ENCODE measurements at places on chromosomes 16 and 17. TPM values are rescaled to one million over a fixed set of nuclear protein-coding genes. Genes with fewer than 3 reads are reported as not detected.

GRCh38 chr17:33647956-33648355, 354.9 kb upstream of the ASIC2 start:
- no peak overlapping the region for H3K27ac ChIP-seq
- H3K27me3 ChIP-seq = no peaks in the 10 kb centered on the region
- H3K36me3 ChIP-seq = no peaks in the 10 kb centered on the region
- no peaks in the 10 kb centered on the region for H3K4me1 ChIP-seq
- DNase-seq = no peak

GRCh38 chr16:86380030-86380429, 130.3 kb upstream of the FOXF1 start:
- H3K27me3 ChIP-seq = no peaks in the 10 kb centered on the region
- H3K4me1 ChIP-seq = no peaks in the 10 kb centered on the region
- H3K36me3 ChIP-seq = no peaks in the 10 kb centered on the region
- H3K27ac ChIP-seq = no peak overlapping the region
- no peak for DNase-seq

GRCh38 chr17:67417507-67417906, 40.4 kb downstream of the PITPNC1 start:
- no peak overlapping the region for H3K4me3 ChIP-seq
- H3K27ac ChIP-seq = no peak overlapping the region
- no peaks in the 10 kb centered on the region for H3K36me3 ChIP-seq
- no peaks in the 10 kb centered on the region for H3K4me1 ChIP-seq

- H3K4me3 ChIP-seq = no peak overlapping the region
- no peaks in the 10 kb centered on the region for H3K36me3 ChIP-seq
- H3K4me1 ChIP-seq = peaks cover 13% of the 10 kb centered on the region
- no peak for DNase-seq
These were observed 11.6 kb downstream of the CLTC start for GRCh38 chr17:59631276-59631675.

DNA sequence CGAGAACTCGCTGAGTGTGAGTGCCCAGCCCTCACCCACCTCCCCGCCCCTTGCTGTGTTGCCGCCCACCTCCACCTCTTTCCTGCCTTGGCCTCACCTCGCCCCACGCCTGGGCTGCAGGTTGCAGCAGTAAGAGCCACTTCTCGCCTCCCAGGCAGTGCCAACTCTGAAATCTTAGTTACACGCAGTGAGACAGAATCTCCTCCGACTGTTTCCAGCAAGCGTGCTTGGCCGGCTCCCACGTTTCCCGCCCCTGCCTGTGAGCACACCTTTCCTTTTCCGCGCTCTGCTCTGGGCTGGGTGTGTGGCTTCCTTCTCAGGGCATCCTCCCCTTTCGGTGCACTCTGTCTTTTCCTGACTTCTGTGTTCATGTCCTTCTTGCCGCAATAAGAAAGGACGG, 5.7 kb downstream of the ENGASE start:
- no peaks in the 10 kb centered on the region for H3K27me3 ChIP-seq
- no peak overlapping the region for H3K4me3 ChIP-seq
- no peaks in the 10 kb centered on the region for H3K4me1 ChIP-seq
- peak; percentile 48 for DNase-seq
- H3K36me3 ChIP-seq = peaks cover 5% of the 10 kb centered on the region

DNA sequence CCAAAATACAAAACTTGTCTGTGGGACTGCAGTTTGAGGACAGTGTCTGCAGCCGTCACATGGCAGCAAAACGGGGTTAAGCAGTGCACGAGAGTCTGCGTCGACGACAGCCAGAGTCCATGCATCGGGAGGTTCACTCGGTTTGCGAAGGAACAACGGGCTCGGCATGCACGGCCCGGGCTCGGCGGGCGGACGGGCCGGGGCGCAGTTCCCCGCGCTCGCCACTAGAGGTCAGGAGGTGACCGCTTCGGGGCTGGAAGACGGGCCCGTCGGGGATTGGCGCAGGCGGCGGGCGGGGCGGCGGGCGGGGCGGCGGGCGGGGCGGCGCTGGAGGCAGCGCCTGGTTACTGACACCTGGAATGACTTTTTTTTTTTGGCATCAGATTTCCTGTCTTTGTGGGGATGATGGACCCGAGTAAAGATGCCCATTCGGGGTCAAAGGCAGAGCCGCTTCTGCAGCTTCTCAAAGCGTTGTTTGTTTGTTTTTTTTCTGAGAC, 6.5 kb downstream of the SCGB1C2 start:
- H3K27me3 ChIP-seq = no peaks in the 10 kb centered on the region
- no peak overlapping the region for H3K27ac ChIP-seq

DNA sequence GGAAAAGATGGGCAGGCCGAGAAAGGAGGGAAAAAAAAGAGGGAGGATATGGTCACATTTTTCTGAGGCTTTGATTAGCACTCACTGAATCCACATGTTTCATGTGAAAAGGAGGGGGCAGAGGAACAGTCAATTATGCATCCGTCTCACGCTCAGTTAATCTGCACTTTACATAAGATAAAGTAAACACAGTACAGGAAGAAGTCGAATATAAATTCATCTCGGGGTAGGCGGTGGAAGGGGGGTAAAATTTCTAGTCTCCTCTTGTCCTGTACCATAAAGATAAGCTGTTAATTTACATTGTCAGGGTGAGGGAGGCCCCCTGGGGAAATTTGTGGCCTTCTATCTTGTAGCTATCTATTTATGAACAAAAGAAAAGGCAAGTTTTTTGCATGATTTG, 73.1 kb upstream of the CES5A start:
- no peak overlapping the region for H3K27ac ChIP-seq
- no peak overlapping the region for H3K4me3 ChIP-seq

DNA sequence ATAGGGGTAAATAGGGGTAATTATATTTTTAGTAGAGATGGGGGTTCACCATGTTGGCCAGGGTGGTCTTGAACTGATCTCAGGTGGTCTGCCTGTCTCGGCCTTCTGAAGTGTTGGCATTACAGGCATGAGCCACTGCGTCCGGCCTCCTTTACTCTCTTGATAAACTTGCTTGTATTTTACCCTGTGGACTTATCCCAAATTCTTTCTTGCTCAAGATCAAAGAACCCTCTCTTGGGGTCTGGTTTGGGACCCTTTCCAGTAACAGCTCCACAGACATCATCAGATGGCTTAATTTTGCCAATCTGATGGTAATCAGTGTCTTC, 5.6 kb upstream of the C1QTNF1 start:
- H3K36me3 ChIP-seq = no peaks in the 10 kb centered on the region
- DNase-seq = peak; percentile 57
- H3K4me3 ChIP-seq = no peak overlapping the region
- H3K4me1 ChIP-seq = peaks cover 7% of the 10 kb centered on the region

GRCh38 chr16:28078261-28078660, 14.7 kb upstream of the GSG1L start:
- no peaks in the 10 kb centered on the region for H3K36me3 ChIP-seq
- H3K4me1 ChIP-seq = no peaks in the 10 kb centered on the region
- DNase-seq = no peak
- no peak overlapping the region for H3K4me3 ChIP-seq
- no peaks in the 10 kb centered on the region for H3K27me3 ChIP-seq
- H3K27ac ChIP-seq = no peak overlapping the region

Gene EPX
- not detected for total RNA-seq

Gene OTOP2
- total RNA-seq = not detected

Gene WNK4
- 0.19 TPM for total RNA-seq

Gene TM4SF5
- not detected for total RNA-seq

Gene COX6A2
- not detected for total RNA-seq

Gene JPT1
- 16.0 TPM for total RNA-seq

Gene ZFP3
- total RNA-seq = 6.0 TPM

Gene DLX3
- 0.18 TPM for total RNA-seq

Gene HOXB1
- not detected for total RNA-seq

Gene GNGT2
- total RNA-seq = 1.8 TPM

Gene TCAP
- total RNA-seq = 3.1 TPM

Gene PSMD12
- 38.2 TPM for total RNA-seq
